NCI-H1417 treated with DMSO at 0.1 percent for 48 hours (cell line): ENCODE measurements at places on chromosomes 7 and 10.

DNA sequence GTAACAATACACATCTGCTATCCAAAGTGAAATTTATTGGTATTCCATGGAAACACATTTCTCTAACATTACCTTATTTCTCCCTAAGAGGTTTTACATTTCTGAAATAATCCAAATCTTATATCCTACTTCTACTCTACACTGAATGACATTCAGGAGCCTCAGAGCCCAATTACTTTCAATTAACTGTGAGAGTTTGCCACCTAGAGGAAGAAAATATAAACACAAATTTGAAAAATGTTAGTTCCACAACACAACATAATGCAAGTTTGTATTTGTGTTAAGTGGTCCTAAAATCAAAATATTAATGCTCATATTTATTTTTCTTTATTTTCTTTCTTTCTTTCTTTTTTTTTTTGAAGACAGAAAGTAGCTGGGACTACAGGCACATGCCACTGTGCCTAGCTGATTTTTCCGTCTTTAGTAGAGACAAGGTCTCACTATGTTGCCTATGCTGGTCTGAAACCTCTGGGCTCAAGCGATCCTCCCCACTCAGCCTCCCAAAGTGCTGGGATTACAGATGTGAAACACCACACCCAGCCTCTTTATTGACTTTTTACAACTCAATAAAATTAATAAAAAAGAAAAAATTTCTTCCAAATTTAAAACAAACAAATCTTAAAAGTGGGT, 46.0 kb downstream of the ATAD1 start:
- no peak for DNase-seq

- DNase-seq: no peak
Observed at GRCh38 chr10:79084012-79084971, 15.5 kb downstream of the ZMIZ1 start.

GRCh38 chr10:62048470-62048869, 147.0 kb downstream of the ARID5B start:
- DNase-seq: no peak

DNA sequence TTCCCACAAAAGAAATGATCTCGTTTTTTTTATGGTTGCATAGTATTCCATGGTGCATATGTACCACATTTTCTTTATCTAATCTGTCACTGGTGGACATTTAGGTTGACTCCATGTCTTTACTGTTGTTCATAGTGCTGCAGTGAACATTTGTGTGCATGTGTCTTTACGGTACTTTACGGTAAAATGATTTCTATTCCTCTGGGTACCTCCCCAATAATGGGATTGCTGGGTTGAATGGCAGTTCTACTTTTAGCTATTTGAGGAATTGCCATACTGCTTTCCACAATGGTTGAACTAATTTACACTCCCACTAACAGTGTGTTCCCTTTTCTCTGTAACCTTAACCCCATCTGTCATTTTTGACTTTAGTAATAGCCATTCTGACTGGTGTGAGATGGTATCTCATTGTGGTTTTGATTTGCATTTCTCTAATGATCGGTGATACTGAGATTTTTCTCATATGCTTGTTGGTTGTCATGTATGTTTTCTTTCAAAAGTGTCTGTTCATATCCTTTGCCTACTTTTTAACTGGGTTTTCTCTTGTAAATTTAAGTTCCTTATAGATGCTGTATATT, 37.2 kb downstream of the MKLN1 start:
- DNase-seq: no peak

GRCh38 chr10:93357680-93358079, 124.5 kb downstream of the MYOF start:
- no peak for DNase-seq

- DNase-seq: no peak
Observed at GRCh38 chr10:113991091-113991860, 52.4 kb upstream of the ADRB1 start.

- no peak for DNase-seq
Observed at GRCh38 chr7:151611041-151611440, 91.3 kb upstream of the RHEB start.

- no peak for DNase-seq
Observed at GRCh38 chr7:37353949-37354655, 94.6 kb downstream of the ELMO1 start.

- DNase-seq: no peak
Observed at GRCh38 chr10:86100581-86101061, 266.0 kb downstream of the GRID1 start.

GRCh38 chr10:101224910-101225823, 4.1 kb downstream of the LBX1 start:
- DNase-seq: no peak

- no peak for DNase-seq
Observed at GRCh38 chr10:49612513-49613164, 1.2 kb upstream of the CHAT start.

DNA sequence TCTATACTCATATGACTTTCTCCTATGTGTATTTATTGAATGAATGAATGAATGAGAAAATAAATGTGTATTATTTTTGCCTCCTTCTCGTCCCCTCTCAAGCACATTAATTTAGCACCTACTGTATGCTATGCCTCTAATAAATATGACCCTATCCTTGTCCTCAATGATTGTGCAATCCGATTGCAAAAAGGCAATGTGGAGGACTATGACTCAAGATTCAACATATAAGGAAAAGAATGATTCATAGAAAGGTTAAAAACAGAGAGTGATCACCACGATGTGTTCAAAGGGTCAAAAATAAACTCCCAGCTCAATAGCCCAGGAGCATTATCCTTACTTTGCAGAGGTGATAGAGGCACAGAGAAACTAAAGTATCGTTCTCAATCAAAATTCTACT, 322.8 kb upstream of the SORCS1 start:
- DNase-seq: no peak

- DNase-seq: no peak
Observed at GRCh38 chr10:43322331-43322730, 49.1 kb upstream of the FXYD4 start.

- no peak for DNase-seq
Observed at GRCh38 chr10:21317902-21318301, 207.6 kb downstream of the SKIDA1 start.

- no peak for DNase-seq
Observed at GRCh38 chr7:44673324-44673723, 66.9 kb downstream of the OGDH start.

- DNase-seq: no peak
Observed at GRCh38 chr7:11625669-11626068, 206.3 kb downstream of the THSD7A start.

DNA sequence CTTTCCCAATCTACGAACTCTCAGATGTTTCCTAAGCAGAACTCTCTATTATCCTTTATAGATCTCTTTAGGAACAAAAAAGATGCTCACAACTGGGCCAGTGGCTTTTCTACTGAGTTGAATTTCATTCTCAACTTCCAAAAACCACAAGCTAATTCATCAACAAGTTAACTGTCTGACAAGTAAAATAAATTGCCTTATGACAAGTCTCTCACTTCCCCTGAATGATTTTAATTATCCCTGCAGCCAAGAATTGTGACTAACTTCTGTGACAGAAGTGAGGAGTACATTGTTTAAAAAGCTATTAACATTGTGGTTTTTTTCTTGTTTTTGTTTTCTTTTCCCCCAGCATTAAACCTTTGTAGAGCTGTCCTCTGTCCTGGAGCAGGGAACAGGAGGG, 343.1 kb downstream of the HPSE2 start:
- no peak for DNase-seq

DNA sequence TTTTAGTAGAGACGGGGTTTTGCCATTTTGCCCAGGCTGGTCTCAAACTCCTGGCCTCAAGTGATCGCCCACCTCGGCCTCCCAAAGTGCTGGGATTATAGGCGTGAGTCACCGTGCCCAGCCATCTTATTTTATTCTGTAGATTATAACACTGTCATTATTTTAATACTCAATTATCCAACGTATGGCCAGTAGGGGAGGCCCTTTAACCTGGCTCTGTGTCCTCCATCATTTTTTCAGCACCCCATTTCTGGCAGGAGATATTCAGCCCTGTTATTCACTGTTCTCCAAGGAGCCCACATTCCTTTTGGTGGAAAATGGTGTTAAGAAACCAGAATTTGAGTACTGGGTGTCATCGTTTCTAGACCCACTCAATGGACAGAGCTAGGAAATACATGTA, 31.5 kb downstream of the PDSS1 start:
- DNase-seq: no peak

DNA sequence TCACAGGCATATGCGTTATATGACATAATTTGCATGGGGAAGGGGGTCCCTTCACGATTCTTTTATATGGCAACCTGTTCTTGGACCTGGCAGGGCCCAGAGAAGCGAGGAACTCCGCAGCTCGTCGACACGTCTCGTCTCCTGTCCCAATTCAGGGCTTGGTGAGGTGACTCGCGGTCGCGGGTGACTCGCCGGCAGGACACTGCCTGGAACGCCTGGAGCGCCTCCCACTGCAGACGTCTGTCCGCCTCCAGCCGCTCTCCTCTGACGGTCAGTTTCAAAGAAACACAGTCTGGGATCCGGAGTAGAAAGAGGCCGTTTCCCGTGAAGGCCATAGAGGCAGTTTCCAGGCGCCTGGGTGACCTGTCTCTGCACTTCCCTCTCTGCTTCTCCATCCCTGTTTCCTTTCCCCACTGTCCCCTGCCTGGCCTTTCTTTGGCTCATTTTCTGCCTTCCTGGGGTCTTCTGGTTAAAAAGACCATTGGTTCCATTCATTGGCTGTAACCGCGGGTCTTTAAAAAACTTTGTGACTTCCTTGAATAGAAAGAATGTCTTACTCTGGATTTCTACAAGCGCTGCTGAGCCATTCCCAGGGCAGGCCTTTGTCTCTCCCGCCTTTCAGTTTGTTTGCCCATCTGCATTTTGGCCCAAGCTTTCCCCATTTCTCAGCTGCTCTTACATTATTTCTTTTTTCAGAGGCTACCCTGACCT, 1.2 kb downstream of the UPP1 start:
- no peak for DNase-seq

DNA sequence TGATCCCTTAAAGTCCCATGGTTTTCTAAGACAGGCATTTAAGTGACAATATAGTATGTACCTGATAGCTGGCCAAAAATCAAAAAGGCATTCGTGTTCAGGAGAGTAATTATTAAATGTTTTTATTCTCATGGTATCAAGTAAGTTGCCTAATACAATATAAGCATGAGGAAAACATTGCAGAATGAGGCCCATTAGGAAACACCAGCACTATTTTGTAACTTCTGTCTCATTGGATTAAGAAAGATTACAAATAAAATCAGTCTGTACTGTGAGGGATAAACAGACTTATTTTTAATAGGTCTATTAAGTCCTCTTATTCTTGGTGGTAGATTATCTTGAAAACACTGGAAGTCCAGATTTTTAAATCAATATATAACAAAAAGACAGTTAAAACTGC, 110.1 kb downstream of the SNX13 start:
- no peak for DNase-seq

- DNase-seq: no peak
Observed at GRCh38 chr7:140230861-140231770, 54.3 kb upstream of the KDM7A start.

GRCh38 chr7:123367484-123368122, 166.8 kb downstream of the IQUB start:
- no peak for DNase-seq

DNA sequence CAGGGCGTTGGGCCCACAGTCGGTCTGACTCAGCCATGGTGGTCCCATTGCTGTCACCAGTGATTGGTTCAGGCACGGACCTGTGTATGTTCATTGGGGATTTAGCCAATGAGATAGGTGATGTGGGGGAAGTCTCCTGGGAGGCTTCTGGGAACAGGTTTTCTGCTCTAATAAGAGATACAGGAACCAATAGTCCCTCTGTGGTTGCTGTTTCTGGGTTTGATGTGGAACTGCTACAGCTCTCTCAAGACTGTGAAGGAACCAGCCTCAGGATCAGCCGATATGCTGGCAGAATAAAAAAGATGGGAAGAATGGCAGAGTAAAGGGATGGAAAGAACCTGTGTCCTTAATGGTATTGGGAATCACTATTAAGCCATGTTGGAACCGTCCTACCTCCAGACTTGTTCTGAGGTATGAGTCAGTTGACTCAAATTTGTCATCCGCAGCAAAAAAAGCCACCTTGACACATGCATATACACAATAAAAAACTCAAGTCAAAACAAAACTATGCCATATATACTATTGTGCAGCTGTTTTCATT, 70.6 kb downstream of the MCMBP start:
- no peak for DNase-seq

DNA sequence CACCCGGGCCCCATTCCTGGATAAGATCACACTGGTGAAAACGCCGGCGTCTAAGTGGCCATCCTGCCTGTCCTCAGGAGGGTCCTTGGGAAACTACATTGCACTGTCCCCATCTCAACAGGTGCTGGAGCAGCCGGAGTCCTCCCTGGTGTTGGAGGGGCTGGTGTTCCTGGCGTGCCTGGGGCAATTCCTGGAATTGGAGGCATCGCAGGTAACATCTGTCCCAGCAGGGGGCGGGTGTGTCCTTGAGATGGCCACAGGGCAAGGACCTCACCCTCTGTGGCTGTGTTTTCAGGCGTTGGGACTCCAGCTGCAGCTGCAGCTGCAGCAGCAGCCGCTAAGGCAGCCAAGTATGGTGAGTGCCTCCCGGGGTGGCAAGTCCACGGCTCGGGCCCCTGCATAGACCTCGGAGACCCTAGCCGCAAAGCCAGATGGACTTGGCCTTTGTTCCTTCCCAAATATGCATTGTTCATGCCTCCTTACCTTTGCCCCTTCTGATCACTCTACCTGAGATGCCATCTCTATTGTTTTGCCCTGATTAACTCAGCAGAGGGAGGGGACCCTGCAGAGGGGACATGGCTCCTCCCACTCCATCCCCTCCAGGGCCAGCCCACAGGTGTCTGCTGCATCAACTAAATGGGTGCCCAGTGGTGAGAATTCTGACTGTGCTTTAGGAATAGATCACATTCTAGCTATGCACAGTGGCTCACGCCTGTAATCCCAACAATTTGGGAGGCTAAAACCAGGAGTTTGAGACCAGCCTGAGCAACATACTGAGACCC, 23.8 kb downstream of the ELN start:
- DNase-seq: no peak

- no peak for DNase-seq
Observed at GRCh38 chr10:69703766-69704630, 74.0 kb downstream of the FAM241B start.

GRCh38 chr10:49166484-49167400, 21.4 kb downstream of the TMEM273 start:
- no peak for DNase-seq

DNA sequence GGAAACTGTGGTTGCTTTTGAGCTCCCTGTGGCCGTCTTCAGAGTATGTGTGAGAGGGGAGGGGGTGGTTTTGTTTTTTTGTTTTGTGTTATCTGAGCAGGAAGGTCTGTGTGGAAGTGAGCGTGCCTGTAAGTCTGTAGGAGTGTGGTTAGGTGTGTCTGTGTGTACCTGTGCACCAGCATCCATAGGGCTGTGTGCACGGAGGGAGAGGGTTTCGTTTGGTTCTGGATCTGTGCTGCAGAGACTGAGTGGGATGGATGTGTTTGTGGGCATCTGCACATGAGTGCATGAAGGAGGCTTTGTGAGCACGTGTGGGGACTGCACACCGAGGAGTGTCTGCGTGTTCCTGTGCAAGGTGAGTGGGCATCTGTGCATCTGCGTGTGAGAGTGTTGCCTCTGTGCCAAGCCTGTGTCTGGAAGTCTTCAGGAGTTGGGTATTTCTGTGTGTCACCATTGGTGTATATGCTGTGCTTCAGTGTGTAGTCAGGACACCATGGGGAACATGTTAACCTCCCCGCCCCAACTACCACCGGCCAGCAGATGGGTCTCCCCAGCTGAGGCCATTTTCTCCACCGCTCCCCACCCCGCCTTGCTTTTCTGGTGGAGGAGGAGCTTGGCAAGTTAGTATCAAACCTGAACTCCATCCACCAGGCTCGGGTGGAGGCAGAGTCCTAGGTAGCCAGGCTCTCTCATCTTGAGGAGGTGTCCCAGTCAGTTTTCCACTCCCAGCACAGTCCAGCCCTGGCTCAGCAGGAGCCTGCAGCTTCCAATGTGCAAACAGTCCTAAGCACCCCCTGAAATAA, 7.1 kb upstream of the TLX1 start:
- DNase-seq: no peak
